ENCODE measurements at places on chromosomes 4 and X.

DNA sequence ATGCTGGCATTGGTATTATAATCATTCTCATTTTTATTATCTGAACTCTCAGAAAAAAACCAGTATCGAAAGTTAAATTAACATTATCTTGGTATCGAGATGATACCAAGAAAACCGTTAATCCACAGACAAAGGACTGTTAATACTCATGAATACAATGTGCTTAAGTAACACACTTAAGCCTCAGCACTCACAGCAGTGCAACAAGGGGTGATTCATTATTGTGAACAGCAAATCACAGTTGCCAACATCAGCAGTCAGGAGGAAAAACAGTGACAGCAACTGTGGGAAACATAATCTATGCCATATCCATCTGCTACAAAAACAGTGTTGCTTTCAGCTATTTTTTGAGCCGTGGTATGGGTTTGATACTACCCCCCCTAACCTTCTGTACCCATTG lies 210.9 kb upstream of the ATOH1 start:
- no peak for DNase-seq

- no peak for DNase-seq
Measured at GRCh38 chr4:6886886-6887285, 22.7 kb upstream of the TBC1D14 start.

DNA sequence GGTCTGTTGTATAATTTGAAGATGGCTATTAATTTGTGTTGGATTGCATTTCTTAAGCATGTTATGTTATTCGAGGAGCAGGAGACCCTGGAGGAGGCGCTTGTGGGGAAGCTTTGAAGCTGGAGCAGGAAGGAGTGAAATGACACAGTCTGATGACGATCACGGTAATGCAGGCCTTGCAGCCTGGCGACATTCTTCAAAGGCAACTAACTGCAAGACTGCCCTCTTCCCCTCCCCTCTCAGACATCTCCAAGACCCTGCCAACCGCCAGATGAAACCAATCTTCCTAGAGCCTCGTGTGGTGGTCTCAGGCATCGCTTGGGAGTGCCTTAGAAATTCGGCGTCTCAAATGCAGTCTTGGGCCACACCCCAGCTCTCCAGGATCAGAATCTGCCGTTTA lies 16.1 kb downstream of the CLCN4 start:
- DNase-seq = no peak

DNA sequence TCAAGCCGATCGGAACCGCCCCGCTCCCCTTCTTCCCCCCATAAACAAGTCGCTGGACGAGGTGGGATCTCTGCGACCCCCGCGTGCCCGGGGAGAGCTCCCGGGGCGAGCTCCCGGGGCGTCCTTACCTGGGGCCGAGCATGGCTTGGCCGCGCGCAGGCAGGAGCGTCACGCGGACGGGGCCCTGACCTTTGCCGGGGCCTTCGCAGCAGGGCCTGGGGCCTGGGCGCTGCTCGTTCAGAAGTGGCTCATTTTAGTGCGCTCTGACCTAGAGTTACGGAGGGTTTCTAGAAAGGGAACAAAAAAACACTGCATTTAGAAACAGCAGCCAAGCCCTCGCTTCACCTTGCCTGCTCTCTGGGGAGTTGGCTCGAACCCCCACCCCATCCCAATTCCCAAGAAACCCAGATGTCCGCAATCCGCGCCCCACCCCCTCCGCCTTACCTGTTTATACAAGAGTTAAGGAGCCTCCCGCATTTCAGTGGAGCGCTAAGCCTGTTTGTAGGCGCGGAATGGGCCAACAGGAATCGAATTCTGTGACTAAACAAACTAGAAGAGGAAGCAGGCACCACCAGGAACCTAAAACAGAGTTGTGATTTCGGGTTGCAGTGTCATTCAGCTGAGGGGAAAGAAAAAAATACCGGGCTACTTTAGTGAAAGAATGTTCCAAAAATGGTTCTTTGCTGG lies 814 bp upstream of the RBM47 start:
- no peak for DNase-seq

DNA sequence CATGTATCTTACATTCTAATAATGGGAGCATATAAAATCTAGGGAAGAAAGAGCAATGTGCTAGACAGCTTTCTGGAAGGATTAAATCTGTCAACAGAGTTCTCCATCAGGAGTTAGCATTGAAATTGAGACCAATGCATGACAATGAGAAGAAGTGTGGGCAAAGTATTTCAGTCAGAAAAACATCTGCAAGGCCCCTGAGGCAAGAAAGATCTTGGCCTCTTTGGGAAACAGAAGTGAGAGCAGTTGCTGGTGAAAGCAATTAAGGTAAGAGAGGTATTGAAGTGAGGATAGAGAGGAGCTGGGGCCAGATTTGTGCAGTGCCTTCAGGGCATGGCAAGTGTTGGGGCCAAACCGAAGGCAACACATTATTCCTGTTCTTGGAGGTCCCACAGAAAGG lies 999.1 kb downstream of the STPG2 start:
- no peak for DNase-seq

DNA sequence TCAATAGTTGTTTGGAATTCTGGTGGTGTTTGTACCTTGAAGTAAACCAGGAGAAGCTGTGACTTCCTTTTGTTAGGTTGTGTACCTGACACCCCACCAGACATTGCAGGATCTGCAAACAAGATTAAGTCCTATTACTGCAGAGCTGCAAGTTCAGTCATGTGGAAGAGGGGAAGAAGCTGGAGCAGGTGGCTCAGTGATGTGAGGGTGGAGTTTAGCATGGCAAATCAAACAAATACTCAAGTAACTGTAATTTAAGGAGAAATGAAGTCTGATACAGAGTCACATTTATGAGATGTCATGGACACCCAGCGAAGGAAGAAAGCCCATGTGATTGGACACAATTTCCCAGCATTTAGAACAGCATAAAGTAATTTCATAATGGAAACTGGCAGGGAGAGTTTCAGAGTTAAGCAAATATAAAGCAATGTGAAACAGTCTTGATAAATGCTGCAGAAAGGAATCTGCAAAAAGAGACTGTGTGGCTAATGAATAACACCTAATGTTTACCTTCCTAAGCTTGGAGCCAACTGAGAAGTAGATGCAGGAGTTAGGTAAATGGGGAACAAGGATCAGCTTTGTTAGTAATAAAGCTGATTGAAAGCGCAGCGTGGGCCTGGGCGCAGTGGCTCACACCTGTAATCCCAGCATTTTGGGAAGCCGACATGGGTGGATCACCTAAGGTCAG lies 249.1 kb downstream of the GBA3 start:
- DNase-seq = no peak

GRCh38 chr4:167232805-167233684 lies 1.2 kb downstream of the SPOCK3 start:
- no peak for DNase-seq

- DNase-seq = no peak
Measured at GRCh38 chr4:6996481-6996880, 46.7 kb upstream of the TADA2B start.

GRCh38 chr4:5292101-5292500 lies 240.8 kb downstream of the STK32B start:
- DNase-seq = no peak

GRCh38 chr4:140044337-140044902 lies 109.6 kb downstream of the MAML3 start:
- no peak for DNase-seq

DNA sequence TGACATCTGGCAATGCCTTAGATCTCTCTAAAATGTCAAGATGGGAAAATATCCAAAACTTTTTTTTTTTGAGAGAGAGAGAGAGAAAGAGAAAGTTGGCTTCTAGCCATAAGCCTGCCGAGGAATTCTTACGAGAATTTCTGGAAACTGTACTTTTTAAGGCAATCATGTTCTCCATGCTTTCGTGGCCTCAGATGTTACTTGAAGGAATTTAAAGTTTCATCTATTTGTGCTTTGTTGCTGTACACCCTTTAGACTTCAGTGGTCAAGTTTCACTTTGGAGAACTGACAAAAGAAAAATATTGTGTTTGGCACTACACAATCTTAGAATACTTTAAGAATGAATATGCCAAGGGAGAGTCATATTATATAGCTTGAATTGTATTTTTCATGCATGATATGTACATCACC lies 53.9 kb downstream of the FAT4 start:
- no peak for DNase-seq

- DNase-seq = no peak
Measured at GRCh38 chrX:17361620-17362019, 13.4 kb upstream of the NHS start.

DNA sequence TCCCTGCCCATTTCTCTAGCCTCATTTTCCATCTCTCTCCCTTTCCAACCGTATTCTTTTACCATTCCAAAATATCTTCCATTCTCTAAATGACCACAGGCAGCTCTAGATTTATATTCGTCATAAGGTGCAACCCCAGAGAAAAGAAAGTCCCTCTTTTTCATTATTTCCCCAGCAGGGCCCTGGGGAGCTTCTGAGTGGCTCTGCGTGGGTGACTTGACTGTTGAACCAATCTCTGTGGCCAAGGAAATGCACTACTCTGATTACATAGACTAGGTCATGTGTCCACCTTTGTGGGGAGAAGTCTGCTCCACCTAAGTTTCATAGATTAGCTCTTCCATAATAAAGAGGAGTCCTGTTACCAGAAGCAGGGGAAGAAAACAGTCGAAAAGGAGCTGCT lies 51.4 kb downstream of the ATOH1 start:
- DNase-seq = no peak

DNA sequence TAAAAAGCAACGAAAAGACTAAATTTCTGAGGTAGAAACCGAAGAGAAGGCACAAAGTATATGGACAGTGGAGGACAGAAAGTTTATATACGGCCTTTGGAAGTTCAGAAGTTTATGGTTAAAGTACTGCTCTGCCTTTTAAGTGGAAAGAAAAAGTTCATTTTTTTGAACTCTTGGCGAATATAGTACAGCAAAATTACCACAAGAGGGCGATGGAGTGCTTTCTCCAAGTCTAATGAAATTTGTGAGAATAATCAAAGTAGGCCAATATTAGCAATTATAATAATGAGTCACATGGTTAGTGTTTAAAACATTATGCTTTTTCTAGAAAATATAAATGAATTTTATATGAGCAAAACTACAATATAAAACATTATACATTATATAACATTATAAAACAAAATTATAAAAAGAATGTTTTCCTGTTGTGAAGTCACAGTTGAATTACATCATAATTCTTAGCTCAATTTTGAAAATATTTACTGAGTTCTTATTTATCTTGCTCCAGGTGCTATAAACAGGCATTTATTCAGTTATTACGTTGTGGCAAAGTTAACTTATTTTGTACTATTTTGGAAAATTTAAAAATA lies 136.2 kb upstream of the BMPR1B start:
- no peak for DNase-seq

- no peak for DNase-seq
Measured at GRCh38 chr4:14289708-14290107, 662.2 kb upstream of the BOD1L1 start.

DNA sequence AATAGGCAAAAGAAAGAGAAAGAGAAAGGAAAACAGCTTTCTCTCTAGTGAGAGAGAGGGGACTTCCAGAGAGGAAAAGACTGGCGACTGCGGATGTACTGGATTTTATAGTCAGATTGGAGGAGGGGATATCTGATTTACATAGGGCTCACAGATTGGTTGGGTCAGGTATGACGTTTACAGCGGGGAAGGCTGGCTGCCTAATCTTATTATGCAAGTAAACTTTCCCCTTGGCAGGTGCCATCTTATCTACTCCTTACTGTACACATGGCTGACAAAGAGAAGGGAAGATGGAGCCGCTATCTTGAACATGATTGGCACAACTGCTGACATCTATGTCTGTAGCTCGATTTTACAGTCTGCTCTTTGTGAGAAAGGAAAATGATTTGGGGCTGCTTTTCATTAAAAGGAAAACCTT lies 25.4 kb downstream of the RBPJ start:
- no peak for DNase-seq

GRCh38 chr4:130808492-130808891 lies 1712.5 kb downstream of the C4orf33 start:
- no peak for DNase-seq

- DNase-seq = no peak
Measured at GRCh38 chrX:20452487-20452886, 185.8 kb upstream of the RPS6KA3 start.

- DNase-seq = no peak
Measured at GRCh38 chrX:48505481-48505880, 3.3 kb upstream of the PORCN start.

- DNase-seq = no peak
Measured at GRCh38 chr4:127604949-127605709, 27.6 kb upstream of the INTU start.

GRCh38 chr4:68077737-68078136 lies 51.9 kb downstream of the TMPRSS11F start:
- DNase-seq = no peak

GRCh38 chr4:72529148-72529822 lies 39.7 kb downstream of the ADAMTS3 start:
- DNase-seq = no peak
